ENCODE measurements at places on chromosomes 6 and 20.

DNA sequence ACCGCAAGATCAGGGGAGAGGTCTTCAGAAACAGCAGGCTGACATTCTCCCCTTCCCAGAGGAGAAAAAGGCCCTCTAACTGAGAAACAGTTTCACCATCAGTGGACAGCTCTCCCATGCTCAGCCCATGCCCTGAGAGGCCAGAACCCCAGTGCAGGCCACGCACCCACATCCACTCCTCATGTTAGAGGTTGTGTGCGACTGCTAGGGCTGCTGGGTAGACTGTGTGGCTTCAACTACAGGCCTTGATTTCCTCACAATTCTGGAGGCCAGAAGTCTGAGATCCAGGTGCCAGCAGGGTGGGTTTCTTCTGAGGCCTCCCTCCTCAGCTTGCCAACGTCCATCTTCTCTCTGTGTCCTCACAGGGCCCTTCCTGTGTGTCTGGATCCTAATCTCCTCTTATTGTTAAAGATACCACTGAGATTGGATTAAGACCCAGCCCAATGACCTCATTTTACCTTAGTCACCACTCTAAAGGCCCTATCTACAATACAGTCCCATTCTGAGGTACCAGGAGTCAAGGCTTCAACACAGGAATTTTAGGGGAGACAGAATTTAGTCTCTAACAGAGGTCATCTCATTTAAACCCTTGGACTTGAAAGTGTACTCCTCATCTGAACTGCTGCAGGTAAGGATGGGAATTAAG lies 67.7 kb upstream of the CD93 start:
- DNase-seq: no peak

DNA sequence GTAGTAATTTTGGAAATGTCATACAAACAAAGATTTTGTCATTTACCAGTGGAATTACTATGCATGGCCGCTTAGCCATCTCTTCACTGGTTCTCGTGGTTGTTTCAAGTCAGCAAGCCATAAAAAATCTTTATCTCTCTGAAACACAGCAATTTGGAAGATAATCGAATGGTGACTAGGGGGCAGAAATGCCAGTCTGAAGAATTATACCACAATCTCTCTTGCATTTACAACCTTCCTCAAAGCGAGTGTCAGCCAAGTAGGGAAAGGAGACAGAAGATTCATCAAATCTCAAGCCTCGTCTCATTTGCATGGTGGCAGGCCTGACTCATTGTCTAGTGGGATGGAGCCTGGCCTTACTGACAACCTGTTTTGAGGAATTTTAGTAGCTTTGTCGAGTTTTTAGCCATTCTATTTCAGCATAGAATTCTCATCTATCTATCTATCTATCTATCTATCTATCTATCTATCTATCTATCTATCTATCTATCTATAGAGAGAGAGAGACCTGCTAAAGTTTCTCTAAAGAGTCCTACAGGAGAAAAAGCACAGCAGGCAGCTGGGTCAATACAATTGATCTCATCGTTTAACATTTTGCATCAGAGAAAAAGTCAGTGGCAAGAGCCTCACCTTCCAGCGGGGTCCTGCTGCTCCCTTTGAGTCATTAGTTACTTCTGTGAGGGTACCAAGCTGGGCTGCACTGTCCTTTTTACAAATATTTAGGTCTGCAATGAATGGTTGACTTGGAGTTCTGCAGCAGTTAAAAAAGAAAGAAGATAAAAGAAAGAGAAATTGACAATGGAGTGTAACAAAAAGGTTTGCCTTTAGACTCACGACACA lies 572.8 kb downstream of the TFAP2A start:
- DNase-seq: no peak

- DNase-seq: no peak
These were observed 400.0 kb upstream of the HTR1E start for GRCh38 chr6:86537292-86537861.

DNA sequence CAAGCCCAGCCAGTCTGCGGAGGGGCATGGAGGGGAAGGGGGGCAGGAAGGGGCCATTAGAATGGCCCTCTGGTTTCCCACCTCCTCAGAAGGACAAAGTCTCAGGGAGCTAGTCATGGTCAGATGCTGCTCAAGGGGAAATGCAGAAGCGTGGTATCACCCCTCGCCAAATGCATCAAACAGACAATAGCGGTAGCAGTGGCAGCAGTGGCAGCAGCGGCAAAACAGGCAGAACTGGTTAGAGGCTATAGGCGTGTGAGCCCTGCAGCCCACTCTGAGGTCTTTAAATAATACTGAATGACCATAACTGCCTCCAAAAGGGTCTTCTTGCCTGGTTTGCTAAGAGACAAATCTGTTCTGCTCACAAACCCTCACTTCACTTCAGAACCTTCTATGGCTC lies 186.7 kb downstream of the TFAP2C start:
- DNase-seq: no peak

GRCh38 chr20:1534526-1534925 lies 23.0 kb downstream of the SIRPD start:
- DNase-seq: no peak

DNA sequence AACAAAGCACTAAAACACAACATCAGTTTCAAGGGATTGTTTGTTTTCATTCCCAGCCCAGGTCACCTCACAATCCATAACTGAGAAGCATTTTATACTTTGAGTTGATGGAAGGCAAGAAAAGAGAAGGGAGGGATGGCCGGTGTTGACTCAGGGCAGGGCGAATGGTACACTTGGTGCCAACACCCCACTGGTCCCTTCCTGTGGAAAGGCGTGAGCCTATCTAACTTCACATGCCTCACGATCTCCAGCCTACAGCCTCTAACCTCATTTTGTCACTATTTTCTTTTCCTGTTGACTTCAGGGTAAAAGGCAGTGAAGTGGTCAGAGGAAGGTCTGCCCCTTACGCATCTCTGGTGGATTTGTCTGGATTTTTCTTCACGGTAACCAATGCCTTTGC lies 53.5 kb upstream of the SASH1 start:
- no peak for DNase-seq

GRCh38 chr20:24523661-24524060 lies 54.2 kb downstream of the SYNDIG1 start:
- no peak for DNase-seq

DNA sequence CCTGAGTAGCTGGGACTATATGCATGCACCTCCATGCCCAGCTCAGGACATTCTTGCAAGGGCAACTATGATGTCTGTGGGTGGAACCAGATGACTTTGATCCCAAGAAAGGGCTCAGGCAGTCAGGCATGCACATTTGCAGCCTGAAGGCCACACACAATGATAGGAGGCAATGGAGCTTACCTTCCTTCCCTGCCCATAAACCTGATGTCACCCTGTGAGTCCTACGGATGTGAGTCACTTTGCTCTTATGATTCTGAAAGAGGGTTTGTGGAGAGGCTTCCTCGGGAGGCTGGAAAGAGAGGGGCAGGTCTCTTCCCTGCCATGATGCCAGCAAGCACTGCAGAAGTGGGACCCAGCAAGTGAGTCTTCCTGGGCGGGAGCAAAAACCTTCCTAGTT lies 202.4 kb downstream of the LY86 start:
- DNase-seq: no peak

DNA sequence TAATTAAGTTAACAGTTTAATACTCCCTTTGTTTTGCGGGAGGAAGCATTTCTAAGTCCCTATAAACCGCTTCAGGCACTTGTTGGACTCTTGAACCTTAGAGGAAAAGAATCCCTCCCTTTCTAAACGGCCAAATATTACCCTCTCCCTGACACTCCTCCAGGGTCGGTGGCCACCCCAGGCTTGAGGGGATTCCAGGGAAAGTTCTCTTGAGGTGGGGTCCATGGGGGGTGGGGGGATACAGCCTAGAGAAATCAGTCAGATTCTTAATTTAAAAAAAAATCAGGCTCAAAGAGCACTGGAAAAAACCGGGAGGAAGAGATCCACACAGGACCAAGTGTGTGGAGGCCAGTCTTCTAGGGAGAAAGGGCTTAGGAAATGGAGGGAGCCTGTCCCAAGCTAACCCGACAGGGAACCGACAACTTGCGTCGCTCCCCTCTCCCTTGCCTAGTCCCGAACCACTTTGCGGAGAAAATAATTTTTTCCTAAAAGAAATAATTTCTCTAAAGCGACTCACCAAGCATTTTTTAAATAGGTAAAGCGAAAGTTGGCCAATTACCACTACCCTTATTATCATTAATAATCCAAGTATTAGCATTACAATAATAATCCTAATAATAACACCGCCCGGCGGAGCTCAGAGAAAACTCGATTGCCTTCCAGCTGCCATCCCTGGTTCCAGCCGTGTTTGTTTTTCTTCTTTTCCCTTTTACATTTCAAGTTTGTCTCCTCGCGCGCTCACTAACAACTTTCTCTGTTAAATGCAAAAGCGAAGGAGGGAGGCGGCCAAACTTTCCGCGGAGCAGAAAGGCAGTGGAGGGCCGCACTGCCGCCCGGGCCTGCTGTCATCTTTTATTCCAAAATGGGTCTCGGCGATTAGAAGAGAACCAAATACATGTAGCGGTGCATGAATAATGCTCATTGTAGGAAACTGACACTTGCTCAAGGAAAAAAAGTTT lies 4.8 kb downstream of the NR2E1 start:
- no peak for DNase-seq

DNA sequence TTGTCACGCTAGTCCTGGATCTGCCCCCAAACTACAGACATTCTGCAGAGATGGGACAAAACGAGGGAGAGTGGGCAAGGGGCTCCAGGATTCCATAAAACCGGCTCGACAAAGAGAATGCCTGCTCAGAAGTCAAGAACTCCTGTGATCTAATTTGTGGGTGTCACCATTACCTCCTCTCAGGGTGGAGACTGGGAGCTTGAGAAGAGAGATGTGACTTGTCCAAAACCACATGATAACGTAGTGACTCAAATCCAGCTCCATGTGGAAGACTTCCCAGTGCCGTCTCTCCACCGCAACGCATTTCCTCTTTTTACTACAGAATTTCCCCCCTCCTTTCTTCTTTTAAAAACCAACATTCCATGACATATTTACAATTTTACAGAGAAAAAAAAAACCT lies 44.3 kb downstream of the TRERF1 start:
- DNase-seq: no peak

DNA sequence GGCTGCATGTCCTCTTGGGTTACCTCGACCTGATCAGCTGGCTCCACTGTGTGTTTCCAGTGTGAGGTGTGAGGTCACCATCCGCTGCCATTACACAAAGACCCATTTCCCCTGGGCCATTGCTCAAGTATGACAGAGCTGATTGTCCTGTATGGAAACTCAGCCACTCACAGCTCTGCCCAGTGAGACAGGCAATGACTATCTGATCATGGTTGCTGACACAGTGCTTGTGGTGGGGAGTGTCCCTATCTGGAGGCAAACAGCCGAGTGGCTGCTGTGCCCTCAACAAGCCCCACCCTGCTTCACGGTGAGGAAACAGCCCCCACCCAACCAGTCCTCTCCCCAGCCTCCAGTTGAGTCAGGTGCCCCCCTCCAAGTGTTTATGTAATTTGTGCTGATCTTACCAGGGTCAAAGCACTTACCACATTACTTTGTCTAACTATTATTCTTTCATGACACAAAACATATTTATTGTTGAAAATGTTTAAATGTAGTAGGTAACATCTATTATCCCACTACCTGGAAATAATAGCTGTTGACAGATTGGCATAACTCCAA lies 11.7 kb upstream of the MAPK13 start:
- no peak for DNase-seq

DNA sequence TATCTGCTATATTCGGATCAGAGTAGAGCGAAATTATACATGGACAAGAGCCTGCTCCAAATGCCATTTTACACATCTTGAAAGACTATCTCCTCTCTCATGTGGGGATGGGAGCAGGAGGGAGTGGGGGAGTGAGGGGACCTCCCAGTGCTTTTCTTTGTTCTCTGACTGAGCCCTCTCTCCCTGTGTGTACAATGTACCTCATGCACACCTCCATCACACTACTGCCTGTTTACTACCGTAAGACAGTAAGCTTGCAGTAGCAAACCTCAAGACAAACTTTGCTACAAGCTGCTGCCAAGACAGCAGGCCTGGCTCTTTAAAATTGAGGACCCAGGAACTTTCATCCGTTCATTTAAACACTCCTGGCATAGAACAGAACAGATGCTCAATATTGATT lies 7.2 kb downstream of the NHSL1 start:
- no peak for DNase-seq

DNA sequence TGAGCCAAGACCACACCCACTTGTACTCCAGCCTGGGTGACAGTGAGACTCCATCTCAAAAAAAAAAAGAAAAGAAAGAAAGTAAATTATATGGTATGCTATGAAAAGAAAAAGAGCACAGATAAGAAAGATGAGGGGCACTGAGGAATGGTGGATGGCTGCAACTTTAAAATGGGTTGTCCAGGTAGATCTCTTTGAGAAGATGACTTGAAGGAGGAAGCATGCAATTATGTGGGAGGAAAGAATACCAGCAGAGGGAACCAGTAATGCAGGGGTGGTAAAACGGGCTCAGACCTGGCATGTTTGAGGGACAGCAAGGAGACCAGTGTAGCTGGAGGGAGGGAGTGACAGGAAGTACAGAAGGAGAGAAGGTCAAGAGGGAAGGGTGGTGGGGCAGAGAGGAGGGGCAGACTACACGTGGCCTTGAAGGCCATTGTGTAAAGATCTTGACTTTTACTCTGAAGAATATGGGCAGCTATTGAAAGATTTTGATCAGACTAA lies 22.3 kb downstream of the LINC00237 start:
- DNase-seq: no peak

- peak; percentile 56 for DNase-seq
These were observed 61.5 kb downstream of the GPX5 start for GRCh38 chr6:28586962-28587745.
